HT1080 (cell line): ENCODE measurements at places on chromosomes 11 and 22. TPM values are rescaled to one million over a fixed set of nuclear protein-coding genes. Genes with fewer than 3 reads are reported as not detected.

The MMP3 gene
- 19.5 and 20.0 TPM in 2 replicates for total RNA-seq

The MOGAT2 gene
- not detected in 2 replicates for total RNA-seq

The SSH3 gene
- total RNA-seq, result 2.2 and 2.9 TPM in 2 replicates

The MMP12 gene
- not detected in 2 replicates for total RNA-seq

The OR51B5 gene
- total RNA-seq, result 118 and 147 TPM in 2 replicates

The DNAJB7 gene
- total RNA-seq, result not detected in 2 replicates

The DEFB131B gene
- not detected in 2 replicates for total RNA-seq

The ARHGAP8 gene
- total RNA-seq, result not detected in 2 replicates

The OAF gene
- 190 and 227 TPM in 2 replicates for total RNA-seq

The OR5AR1 gene
- not detected in 2 replicates for total RNA-seq

The PRDM10 gene
- 4.0 and 6.5 TPM in 2 replicates for total RNA-seq

The ZNF74 gene
- 11.7 and 11.8 TPM in 2 replicates for total RNA-seq

The ROM1 gene
- 3.3 and 7.7 TPM in 2 replicates for total RNA-seq

The TRIM77 gene
- total RNA-seq, result not detected in 2 replicates

The CRYBB3 gene
- total RNA-seq, result not detected in 2 replicates

The MS4A1 gene
- not detected in 2 replicates for total RNA-seq

The TMPRSS5 gene
- 0.13 and 0.14 TPM in 2 replicates for total RNA-seq

The APOBEC3F gene
- total RNA-seq, result 1.1 and 1.9 TPM in 2 replicates

The C11orf52 gene
- total RNA-seq, result not detected in 2 replicates

The RIMBP3B gene
- total RNA-seq, result 0.05 and 0.30 TPM in 2 replicates

The MISFA gene
- total RNA-seq, result 0.73 TPM in 1 of 2 replicates, not detected in the other

The CREBZF gene
- 23.7 and 24.0 TPM in 2 replicates for total RNA-seq

The OR4C5 gene
- not detected in 2 replicates for total RNA-seq

The PHF21B gene
- total RNA-seq, result 1.8 and 3.9 TPM in 2 replicates

The CCDC87 gene
- 0.03 TPM in 1 of 2 replicates, not detected in the other for total RNA-seq

The MUC5AC gene
- total RNA-seq, result not detected in 2 replicates

The LMNTD2 gene
- total RNA-seq, result 0.08 TPM in 1 of 2 replicates, not detected in the other

The PAX6 gene
- total RNA-seq, result 0.35 and 2.0 TPM in 2 replicates

The CLMP gene
- total RNA-seq, result 16.6 and 17.7 TPM in 2 replicates

The SLC6A5 gene
- not detected in 2 replicates for total RNA-seq

The MYO7A gene
- total RNA-seq, result 0.37 and 0.51 TPM in 2 replicates

The MPZL2 gene
- total RNA-seq, result 2.6 and 5.6 TPM in 2 replicates

The APLNR gene
- not detected in 2 replicates for total RNA-seq

The RNF169 gene
- 13.0 TPM in 2 replicates for total RNA-seq

The SUSD2 gene
- total RNA-seq, result 0.10 and 0.17 TPM in 2 replicates

The IGSF22 gene
- total RNA-seq, result not detected in 2 replicates

The GLB1L3 gene
- total RNA-seq, result 0.03 and 0.10 TPM in 2 replicates

The OR2AT4 gene
- total RNA-seq, result 0.07 TPM in 1 of 2 replicates, not detected in the other

The SPDYC gene
- total RNA-seq, result not detected in 2 replicates

The MRGPRX3 gene
- 0.60 and 0.93 TPM in 2 replicates for total RNA-seq

The OR52I2 gene
- total RNA-seq, result not detected in 2 replicates
